ENCODE measurements at places on chromosomes 12 and 14. TPM values are rescaled to one million over a fixed set of nuclear protein-coding genes. Genes with fewer than 3 reads are reported as not detected.
A peak's percentile ranks its signal among the peaks of the same experiment; 100 is the strongest.

- DNase-seq: no peak
These were observed 91.7 kb upstream of the FUT8 start for GRCh38 chr14:65320661-65321308.

DNA sequence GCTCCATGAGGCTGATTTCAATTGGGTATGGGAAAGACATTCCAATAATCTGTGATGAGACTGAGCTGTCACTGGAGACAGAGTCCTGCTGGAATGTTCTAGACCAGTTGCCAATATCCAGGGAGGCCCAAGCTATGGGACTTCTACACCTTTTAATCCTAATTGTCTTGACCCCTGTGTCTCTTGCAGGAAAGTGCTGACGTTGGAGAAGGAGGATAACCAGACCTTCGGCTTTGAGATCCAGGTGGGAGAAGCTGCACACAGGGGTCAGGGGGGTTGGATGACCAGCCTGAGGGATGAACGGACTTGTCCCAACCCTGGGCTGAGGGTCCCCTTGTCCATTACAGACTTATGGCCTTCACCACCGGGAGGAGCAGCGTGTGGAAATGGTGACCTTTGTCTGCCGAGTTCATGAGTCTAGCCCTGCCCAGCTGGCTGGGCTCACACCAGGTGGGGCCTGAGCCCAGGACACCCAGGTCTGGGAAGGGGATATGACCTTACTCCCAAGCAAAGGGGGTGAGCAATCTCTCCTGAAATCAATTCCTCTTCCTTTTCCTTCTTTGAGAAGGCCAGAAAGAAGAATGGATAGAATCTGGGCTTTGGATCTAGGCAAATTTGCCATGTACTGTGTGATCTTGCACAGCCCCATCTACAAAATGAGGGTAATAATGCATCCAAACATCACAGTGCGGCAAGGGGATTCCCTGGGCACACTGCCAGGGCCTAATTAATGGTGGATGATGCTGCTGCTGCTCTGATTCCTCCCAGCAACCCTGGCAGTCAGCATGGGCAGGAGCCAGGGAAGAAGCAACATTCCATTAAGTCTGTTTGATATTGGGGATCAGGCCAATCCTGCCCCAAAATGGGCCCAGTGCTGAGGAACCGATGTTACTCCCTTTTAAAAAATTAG lies 4.2 kb downstream of the TAMALIN start:
- no peak for DNase-seq

DNA sequence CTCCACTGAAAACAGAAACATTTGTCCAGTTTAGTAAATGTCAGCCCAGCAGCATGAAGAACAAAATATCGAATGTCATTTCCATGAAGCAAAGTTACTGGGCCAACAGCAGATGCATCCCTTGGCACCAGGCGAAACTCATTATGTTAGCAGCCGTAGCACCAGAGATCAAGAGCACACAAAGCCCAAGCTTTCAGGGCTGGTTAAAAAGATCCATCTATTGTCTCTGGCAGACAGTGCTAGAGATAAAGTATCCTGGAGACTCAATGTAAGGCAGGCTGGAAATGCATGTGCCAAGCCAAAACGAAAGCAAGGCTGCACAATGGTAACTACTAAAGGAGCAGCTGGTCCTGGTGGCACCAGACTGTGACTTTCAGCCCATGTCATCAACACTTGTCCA lies 120.3 kb upstream of the PLEKHG7 start:
- no peak for DNase-seq

- DNase-seq: no peak
These were observed 106.4 kb downstream of the SLC25A47 start for GRCh38 chr14:100429537-100429936.

DNA sequence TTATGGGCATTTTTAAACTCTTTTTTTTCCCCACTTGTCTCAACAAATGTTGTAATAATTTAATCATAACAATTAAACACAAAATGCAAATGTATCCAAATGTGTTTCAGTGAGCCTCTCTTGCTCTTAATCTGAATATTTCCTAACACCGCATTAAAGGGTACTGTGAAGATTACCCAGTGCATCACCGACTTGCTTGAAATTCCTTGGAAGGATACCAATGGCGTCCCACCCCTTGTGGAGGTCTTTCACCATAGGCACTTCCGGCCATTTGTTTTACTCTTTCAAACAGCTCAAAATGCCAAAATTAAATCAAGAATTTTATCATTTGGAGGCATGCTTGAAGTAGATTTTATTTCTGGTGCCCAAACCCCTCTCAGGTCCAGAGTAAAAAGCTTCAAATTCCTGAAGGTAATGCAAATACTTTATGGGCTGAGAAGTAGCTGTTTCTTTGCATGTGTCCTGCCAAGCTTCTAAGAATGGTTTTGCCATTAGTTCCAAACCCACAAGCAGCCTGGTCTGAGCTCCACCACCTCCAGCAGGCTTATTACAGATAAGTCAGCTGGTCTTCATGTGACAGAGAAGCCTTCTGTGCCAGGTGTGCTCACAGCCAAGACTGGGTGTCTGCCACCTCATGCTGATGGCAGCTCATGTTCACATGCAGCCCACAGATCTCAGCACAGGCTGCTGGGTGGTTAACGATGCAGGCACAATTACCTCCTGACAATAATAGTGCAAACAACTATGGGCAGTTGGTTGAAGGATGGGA lies 16.4 kb upstream of the NUDT4 start:
- no peak for DNase-seq

GRCh38 chr14:30402846-30403245 lies 156.1 kb upstream of the G2E3 start:
- no peak for DNase-seq

The GLI1 gene
- total RNA-seq: 25.8 TPM

The EGLN3 gene
- 19.8 TPM for total RNA-seq

The HOXC10 gene
- total RNA-seq: not detected

DNA sequence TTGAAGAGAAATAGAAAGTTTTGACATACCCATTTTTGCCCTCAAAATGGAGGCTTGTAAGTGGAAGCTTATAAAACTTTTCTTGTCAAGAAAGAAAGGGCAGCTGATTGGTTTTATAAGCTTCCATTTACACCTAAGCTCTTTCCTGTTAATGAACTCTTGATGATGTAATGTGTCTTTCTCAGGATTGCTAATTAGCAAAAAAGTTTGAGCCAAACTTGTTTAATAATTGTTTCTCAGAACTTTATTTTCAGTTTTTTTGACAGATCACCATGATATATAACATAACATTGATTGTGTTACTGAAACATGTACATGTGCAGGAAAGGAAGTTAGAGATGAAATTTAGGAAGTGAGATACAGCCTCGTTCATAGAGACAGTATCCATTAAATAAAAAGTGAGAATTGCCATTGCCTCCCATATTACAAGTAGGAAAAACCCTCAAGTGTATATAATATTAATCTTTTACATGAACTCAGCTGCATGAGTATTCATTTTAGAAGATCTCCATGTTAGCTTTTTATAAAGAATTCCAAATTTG lies 26.8 kb downstream of the RIC8B start:
- no peak for DNase-seq

GRCh38 chr14:58027904-58028303 lies 124.1 kb downstream of the ARMH4 start:
- DNase-seq: no peak

DNA sequence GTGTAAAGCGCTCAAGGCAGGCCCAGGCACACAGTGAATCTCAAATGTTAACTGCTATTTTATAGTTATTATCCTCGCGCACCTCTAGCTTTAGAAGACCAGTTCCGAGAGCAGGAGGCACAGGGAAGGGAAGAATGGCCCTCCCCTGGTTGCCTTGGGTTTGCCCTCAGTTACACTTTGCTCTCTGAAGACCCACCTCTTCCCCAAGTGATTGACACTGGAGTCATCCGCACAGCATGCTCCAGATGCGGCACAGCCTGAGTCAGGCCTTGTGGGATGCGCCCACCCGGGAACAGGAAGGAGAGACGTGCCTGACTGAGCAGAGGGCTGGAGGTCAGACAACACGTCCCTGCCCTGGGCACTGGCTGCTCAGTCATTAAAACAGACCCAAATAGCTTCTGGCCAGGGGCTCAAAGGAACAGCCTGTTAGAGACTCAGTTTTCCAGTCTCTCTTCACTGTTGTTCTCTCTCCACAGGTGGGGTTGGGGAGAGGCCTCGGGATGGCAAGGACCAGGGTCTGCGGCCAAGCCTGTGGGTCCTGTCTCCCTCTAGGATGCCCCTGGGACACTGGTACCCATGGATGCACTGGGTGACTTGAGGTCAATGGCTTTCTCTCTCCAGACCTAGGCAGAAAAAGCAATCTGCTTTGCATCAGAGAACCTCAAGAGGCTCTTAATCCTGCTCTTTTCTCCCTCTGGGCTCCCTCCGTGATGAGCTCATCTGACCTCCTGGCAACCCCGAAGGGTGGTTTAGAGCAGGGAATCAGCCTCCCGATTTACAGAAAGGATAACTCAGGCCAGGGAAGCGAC lies 13.6 kb upstream of the MLXIP start:
- DNase-seq: peak; percentile 86

- DNase-seq: no peak
These were observed 18.0 kb downstream of the GALNT6 start for GRCh38 chr12:51373187-51373586.

DNA sequence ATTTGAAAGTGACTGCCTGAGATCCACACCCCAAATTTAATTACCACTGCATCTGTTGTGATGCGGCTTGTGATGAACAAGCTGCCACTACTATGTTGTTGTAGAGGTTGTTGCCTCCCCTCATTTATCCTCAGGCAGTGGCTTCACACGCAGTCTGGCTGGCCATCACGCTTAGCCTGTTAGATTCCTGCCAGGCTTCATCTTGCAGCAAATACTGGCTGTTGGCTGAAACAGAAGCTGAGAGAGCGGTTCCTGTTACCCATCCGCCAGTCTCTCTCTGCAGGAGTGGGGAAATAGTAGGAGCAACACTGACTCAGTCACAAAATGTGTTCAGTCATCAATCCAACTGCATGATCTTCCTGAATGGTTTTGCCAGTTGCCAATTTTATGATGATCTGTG lies 934.4 kb downstream of the FLRT2 start:
- no peak for DNase-seq

- peak; percentile 22 for DNase-seq
These were observed 15.8 kb downstream of the KRT2 start for GRCh38 chr12:52636189-52636588.

The OR4E2 gene
- total RNA-seq: not detected

DNA sequence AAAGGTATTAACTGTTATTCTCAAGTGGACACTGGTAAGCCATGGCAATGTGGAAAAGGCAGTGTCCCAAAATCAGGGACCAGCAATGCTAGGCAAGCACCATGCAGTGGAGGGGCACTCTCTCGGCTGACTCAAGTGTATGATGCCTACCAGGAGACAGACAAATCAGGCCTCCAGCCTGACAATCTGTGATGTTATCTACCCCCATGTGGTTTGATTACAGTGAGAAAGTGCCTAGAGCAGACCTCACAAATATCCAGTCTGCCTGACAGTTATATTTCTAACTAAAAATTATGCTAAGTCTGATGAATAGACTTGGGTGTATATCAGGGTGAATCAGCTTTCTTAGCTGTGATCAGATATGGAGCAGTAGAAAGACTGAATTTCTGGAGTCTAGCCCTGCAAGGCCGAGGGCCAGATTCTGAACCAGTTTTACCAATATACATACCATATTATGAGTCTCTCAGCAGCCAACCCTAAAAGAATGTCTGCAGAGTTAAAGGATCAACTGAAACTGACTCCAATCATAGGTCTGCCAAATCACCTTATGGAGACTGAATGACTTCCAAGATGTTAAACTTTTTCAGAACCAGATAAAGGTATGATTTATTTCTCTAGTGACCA lies 3.2 kb downstream of the PLBD1 start:
- DNase-seq: no peak

DNA sequence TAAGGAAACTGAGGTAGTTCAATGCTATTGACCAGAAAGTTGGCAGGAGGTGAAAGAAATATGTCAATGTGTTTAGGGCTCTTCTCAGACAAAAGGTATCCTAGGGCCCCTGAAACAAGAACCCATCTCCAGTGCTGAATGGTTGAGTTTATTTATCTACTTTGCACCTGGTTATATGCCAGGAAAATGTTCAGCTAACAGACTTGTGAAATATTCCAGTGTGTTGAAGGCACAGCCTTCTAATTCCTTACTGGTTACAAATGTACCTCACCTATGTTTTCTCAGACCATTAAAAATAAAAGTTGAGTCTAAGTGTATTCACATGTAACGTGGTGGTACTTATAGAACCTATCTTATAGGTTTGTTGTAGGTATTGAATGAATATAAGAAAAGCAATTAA lies 511.7 kb upstream of the SEL1L start:
- no peak for DNase-seq

- no peak for DNase-seq
These were observed 31.8 kb downstream of the GCN1 start for GRCh38 chr12:120162763-120163162.

DNA sequence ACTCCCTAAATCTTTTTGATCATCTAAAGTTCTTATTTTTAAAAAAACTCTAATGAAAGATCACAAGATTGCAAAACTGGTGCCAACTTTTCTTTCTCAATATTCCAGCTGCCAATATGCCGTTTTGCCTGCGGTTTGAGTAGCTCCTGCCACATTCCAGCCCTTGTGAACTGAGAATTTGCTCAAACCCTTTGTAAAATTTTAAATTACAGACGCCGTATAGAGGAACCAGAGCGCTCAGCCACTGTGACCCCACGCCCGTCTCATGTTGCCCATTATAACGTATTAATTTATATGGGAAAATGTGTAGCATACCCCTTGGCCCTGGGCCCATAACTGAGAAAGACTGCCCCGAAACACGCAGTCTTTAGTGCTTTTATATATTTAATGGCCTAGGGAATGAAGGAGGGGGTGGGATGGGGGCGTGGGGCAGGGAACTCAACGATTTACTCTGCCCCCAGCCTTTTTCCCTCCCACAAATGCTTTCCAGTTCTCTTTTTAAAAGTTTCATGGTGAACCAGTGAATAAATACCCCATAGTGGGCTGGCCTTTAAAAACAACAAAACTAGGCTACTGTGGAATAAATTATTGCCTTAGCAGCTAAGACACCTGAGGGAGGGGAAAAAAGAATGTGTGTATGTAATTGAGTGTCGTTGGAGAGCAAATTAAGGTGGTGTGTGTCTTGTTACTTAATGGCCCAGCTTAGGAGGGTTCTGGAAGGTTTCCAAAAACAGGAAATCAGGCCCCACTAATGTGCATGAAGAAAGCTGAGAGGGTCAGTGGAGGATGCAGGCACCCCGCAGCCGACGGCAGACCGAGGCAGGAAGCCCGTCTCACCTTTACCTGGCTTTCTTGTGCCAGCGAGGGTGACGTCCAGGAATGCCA lies 45.7 kb upstream of the RFLNA start:
- no peak for DNase-seq

The AHNAK2 gene
- 2.3 TPM for total RNA-seq

- DNase-seq: peak; percentile 8
These were observed 16.6 kb downstream of the ADGRD1 start for GRCh38 chr12:130970165-130970907.

DNA sequence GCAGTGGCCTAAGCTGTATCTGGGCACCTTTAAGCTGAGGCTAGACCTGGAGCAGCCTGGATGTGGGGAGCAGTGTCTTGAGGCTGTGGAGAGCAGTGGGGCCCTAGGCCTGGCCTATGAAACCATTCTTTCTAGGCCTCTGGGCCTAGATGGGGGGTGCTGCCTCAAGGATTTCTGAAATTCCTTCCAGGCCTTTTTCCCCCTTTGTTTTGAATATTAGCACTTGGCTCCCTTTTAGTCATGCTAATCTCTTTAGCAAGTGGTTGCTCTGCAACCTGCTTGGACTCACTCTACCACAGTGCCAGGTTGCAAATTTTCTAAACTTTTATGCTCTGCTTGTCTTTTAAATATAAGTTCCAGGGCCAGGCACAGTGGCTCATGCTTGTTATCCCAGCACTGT lies 41.6 kb upstream of the RFX4 start:
- no peak for DNase-seq

The CLEC1B gene
- total RNA-seq: not detected

The LTB4R2 gene
- total RNA-seq: 13.4 TPM
